Stimulated activated CD8-positive, alpha-beta memory T cell treated with anti-CD3 and anti-CD28 coated beads, Interleukin-4, amount 100 ng/mL, for 48 hours (primary cell): ENCODE measurements at places on chromosomes 5 and 9.

- DNase-seq = no peak
These were observed 81.8 kb downstream of the NLN start for GRCh38 chr5:65803699-65804391.

GRCh38 chr5:168740092-168740800, 161.1 kb upstream of the PANK3 start:
- no peak for DNase-seq

DNA sequence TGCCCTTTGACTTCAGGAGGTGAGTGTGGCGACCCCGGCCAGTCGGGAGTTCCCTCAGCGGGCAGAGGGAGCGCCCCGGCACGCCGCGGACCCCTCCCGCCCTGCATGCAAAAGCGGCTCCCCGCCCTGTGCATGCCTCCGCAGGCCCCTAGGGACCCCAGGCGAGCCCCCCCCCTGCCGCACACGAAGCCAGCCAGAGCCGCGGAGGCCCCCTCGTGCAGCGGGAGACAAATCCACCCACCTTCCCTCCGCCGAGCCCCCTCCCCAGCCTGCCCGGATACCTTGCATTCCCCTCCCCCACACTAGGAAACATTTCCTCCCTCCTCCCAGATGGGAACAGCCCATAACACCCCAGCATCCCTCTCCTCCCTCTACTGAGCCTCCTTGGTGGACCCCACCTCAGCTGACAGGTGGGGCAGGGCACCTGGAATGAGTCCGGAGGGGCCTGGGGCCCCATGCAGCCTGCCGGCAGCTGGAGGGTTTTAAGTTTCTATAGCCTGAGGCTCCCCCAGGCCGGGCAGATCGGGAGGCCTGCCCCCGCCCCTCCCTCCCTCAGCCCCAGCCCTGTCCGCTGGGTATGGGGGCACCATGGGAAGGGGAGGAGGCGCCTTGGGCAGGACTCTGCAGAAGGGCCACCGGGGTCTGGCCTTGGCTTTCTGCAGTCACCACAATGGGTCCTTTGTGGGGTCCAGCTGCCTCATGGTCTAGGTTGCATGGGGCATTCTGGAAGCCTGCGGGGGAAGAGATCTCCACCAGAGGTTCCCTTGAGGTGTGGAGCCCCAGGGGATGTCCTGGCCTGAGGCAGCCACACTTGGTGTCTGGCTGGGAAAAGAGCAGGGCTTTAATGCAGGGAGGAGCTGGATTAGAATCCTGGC, 601 bp downstream of the ERGIC1 start:
- no peak for DNase-seq

DNA sequence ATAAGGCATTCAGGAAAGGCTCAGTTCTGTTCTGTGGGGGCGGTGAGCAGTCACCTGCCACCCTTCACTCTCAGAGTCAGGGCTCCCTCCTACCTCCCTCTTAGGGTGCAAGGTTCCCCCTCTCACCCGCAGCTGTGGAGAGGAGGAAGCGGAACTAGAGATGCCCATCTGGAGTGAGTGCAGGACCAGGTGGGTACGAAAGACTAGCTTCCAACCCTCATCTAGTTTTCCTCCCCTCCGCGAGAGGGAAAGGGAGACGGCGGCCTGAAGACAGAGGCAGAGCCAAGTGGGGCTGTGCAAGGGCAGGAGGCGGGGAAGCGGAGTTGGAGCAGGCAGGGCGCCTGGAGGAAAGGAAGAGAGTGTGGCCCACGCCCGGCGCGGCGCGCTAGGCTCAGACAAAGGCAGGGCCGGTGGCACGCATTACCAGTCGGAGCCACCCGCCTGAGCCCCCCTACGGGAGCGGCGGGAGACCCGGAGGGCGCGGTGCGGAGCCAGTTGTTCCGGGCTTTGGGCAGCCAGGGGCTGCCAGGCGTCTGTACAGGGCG, 7.3 kb downstream of the PRR7 start:
- DNase-seq = no peak

DNA sequence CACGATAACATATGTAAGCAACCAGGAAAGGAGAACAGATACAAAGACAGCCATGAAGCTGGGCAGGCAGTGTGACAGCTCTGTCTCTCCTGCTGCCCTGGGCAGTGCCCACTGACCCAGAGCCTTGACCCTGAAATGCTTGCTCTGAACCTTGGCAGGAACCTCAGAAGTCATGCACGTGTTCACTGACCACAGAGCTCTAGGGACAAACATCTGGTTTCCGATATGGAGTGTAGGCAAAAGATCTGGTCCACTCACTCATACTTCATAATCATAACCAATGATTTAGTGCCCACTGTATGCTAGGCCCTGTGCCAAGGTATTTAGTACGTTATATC, 102.6 kb downstream of the FSTL4 start:
- DNase-seq = no peak

DNA sequence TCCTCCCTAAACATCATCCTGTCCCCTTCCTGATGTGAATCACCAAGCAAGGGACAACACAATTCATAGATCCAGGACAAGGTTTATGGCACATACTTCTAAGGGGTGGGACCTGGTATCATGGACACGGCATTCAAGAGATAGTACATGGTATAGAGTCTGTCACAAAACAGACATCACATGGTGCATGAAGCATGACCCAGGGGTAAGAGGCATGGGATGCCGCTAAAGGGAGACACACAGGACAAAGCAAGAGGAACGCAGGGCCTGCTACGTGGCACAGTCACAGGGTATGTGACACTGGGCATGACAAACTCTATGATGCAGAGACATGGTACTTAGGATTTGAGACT, 20.7 kb downstream of the GSN start:
- no peak for DNase-seq

DNA sequence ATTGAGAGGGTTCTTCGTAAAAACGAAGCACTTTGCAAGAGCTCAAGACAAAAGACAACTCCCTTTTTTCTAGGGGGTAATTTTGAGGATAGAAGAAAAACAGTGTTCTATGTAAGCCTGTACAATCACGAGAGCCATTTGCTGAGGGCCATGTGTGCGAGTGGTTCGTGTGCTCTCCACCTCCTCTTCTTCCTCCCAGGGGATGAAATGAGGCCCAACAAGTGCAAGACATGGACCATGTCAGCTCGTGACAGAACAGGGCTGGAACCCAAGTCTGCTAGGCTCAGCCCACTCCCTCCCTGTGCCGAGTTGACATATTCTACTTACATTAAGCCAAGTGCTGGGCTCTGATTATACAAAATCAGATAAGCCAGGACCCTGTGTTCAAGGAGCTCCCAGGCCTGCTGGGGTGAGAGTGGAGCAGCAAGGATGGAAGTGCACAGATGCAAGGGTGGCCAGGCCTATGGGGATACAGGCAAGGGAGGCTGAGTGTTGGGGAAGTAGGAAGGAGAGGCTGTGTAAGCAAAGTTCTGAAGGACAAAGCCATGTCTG, 97.9 kb upstream of the MSX2 start:
- no peak for DNase-seq

DNA sequence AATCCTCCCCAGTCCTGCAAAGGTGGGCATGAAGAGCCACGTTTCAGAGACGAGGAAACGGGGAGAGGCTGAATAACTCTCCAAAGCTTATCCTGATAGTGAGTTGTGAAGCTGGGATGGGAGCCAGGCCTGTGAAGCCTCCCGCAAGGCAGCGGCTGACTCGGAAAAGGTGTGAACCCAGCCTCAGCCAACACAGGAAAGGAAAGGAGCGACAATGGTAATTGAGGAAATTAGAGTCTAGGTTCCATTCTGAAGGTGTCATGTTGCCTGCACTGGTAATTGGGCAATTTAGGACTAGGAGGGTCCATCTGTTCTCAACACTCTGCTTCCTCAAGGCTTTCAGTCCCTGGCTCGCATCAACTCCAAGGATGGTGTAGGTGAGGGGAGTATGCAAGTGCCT, 83.4 kb downstream of the LIFR start:
- no peak for DNase-seq

DNA sequence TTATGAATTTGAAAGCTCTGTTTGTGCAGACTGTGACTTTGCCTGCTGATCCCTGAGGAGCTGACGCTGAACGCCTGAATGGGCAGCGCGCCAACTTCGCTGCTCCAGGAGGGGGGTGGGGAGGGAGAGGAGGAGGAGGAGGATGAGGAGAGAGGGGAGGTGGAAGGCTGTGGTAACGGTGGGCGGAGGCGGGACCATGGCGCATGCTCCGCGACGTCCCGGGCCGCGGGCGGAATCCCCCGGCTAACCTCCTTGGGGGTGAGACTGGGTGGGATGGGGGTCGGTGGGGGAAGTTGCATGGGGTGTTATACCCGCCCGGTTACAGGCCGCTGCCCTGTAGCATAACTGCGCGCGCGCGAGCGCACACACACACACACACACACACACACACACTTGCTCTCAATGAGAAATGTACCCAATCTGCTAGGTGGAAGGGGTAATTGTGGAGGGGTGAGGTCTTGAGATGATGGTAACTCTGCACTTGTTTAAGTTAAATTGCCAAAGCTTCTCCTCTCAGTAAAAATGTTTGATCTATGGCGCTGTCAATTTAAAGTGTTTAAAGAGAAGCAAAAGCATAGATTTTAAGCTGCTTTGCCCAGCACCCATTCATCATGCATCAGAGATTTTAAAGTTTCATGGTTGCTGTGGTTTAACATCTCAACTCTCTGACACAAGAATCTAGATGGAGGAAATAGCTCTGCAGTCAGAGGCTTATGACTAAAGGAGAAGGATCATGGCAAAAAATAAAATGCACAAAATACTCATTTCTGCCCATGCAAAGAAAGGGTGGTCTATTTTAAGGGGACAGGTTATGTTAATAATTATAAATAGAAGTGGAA, 76.6 kb upstream of the TBCA start:
- DNase-seq = peak; percentile 54
